CD4-positive, alpha-beta T cell treated with Interleukin-6 at 100 ng/mL for 8 hours (primary cell): ENCODE measurements at places on chromosomes 7 and 10.

DNA sequence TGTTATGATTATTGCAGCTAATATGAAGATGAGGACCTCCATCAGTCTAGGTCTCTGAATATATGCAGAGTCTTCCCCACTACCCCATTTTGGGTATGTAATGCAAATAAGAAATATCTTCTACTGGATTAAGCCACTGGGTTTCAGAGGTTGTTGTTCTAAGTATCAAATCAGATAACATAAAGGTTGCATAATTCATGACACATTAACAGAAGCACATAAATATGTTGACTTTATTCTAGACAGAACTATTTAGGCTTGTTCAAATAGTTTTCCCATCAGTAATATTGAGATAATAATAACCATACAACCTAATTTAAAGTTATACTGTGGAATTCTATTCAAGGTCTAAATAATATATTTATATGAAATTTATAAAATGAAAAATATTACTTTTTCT, 157.1 kb downstream of the ETV1 start:
- DNase-seq = no peak

DNA sequence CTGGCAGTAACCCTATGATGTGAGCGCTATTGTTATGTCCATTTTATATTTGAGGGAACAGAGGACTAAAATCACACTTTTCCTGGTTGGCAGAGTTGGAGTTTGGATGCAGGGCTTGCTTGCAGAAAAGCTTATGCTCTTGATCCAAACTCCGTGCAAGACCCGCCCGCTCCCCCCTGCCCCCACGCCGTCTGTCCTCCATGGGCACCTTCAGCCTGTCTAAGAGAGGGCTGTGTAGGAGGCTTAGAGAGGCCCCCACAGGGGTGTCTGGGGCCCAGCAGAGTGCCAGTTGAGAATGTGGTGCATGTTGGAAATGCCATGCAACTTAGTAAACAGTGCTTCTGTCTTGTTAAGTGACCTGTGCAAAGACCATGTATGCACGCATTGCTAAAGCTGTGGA, 170.5 kb upstream of the NPY start:
- DNase-seq = no peak

GRCh38 chr7:42070068-42070467, 166.9 kb downstream of the GLI3 start:
- DNase-seq = no peak

GRCh38 chr7:36084485-36085091, 68.5 kb upstream of the EEPD1 start:
- no peak for DNase-seq

DNA sequence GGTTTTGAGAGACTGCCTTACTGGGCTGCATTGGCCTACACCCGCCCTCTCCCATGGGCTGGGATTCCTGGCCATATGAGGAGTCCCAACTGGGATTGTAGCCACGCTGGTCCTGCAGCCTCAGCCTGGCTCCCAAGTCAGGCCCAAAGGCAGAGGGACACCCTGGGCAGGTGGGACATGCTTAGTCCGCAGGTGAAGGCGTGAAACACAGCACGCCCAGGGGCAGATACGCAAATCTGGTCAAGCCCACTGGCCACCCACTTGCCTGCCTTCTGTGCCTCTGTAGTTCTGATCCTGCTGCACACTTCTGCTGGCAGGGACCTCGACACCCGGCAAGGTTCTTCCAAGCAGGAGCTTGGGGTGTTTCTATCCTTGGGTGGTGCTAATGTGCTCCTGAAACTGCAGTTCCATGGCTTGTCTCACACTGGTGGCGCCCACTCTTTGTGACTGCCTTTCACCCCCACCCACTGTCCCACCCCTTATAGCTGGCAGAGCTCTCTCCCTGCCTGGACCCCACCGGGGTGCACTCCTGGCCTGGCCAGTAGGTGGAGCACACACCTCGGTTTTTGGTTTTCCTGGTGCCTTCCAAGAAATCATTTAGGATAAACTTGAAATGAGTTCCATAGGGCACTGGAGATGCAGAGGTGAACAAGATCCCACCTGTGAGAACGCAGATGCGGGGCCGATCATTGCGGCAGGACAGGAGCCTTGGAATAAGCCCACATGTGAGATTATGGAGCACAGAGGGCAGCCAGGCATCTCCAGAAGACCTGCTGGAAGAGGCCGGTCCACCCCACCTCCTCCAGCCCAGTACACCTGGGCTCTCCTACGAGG, 47.9 kb downstream of the MKI67 start:
- peak; percentile 27 for DNase-seq

GRCh38 chr10:105974803-105975456, 1189.6 kb downstream of the SORCS1 start:
- no peak for DNase-seq

DNA sequence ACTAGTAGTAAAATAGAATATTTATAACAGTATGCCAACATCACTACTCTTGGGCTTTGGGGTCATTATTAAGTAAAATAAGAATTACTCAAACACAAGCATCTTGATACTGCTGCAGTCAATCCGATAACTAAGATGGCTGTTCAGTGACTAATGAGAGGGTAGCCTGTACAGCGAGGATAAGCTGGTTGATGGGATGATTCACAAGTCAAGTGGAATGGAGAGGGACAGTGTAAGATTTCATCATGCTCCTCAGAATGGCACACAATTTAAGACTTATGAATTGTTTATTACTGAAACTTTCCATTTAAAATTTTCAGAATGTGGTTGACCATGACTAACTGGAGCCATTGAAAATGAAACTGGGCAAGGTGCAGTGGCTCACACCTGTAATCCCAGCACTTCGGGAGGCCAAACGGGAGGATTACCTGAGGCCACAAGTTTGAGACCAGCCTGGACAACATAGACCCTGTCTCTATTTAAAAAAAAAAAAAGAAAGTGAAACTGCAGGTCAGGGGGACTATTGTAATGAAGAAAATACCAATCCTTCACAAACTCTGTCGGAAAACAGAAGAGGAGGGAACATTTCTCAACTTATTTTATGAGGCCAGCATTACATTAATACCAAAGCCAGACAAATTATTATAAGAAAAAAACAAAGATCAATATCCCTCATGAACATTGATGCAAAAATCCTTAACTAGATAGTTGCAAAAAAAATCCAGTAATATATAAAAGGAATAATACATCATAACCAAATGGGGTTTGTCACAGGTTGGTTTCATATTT, 11.2 kb downstream of the AVL9 start:
- no peak for DNase-seq

DNA sequence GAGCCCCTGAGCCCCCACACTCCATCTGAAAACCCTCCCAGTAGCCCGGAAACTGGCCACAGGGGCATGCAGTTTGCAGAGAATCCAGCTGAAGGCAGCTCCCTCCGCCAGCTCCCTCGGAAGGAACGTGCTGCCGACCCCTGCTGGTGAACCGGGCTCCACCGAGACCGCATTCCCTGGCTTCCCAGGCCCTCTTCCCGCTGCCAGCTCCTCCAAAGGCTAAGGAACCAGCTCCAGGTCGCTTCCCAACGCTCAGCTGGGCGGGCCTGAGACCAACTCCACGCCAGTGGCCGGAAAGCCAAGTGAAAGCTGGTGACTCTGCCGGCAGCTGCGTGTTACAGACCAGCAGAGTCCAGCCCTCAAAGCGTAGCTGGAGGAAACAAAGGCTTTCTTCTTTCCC, 35.8 kb downstream of the GPER1 start:
- no peak for DNase-seq

DNA sequence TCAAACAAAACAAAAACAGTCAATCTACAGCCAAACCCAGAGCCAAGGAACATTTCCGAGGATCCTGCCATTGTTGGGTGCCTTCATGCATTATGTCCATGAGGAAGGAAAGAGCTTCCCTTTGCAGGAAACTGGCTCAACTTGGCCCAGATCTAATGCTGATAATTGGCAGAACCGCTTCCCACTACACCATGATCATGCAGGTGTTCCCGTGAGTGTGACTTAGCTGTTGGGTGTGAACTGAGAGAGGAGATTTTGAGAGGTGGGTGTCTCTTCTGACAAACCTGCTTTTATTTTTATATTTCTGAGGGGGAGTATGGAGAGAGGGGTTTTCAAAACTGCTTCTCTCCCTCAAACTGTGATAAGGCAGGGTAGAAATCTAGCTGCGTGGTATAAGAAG, 14.6 kb downstream of the SAP25 start:
- no peak for DNase-seq

DNA sequence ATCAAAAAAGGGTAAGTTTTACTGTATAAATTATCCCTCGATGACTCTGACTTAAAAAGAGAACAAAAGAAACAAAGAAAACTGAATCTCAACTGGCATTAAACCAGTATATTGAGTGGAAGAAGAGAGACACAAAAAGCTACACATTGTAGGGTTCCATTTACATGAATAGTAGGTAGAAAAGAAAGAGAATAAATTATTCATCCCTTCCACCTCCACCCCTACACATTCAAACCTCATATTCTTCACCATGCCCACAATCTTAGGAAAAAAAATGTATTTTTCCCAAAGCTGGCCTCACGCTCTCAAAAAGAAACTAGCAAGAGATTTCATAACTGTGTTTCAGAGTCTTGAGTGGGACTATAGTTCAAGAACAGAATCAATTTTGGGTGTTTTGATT, 346.8 kb upstream of the AOAH start:
- DNase-seq = no peak

DNA sequence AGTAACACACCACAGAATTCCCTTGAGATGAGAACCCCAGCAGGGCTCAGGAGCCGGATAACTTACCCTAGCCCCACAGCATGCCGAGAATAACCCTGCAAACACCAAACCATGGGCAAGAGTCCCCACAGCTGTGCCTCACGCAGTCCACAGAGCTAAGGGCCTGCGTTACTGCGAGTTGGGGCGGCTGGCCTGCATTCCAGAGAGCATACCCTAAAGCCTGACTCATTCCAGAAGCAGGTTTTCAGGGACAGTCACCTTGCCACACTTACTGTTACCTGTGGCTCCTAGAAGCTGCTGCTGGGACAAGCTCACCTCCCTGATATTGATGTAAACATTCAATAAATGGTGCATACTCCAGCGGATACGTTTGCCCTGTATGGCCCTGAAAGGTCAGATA, 18.6 kb downstream of the FGFR2 start:
- no peak for DNase-seq

DNA sequence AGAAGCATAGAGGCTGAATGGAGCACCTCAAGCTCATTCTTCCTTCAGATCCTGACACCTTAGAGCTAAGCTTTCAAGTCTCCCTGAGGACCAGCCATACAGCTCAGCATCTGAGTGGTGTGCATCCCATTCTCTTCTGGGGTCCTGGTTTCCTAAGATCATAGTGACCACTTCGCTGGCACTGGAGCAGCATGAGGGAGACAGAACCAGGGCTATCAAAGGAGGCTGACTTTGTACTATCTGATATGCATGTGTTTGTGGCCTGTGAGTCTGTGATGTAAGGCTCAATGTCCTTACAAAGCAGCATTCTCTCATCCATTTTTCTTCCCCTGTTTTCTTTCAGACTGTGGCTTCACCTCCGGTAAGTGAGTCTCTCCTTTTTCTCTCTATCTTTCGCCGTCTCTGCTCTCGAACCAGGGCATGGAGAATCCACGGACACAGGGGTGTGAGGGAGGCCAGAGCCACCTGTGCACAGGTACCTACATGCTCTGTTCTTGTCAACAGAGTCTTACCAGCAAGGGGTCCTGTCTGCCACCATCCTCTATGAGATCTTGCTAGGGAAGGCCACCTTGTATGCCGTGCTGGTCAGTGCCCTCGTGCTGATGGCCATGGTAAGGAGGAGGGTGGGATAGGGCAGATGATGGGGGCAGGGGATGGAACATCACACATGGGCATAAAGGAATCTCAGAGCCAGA, 31.0 kb downstream of the PRSS2 start:
- DNase-seq = no peak

DNA sequence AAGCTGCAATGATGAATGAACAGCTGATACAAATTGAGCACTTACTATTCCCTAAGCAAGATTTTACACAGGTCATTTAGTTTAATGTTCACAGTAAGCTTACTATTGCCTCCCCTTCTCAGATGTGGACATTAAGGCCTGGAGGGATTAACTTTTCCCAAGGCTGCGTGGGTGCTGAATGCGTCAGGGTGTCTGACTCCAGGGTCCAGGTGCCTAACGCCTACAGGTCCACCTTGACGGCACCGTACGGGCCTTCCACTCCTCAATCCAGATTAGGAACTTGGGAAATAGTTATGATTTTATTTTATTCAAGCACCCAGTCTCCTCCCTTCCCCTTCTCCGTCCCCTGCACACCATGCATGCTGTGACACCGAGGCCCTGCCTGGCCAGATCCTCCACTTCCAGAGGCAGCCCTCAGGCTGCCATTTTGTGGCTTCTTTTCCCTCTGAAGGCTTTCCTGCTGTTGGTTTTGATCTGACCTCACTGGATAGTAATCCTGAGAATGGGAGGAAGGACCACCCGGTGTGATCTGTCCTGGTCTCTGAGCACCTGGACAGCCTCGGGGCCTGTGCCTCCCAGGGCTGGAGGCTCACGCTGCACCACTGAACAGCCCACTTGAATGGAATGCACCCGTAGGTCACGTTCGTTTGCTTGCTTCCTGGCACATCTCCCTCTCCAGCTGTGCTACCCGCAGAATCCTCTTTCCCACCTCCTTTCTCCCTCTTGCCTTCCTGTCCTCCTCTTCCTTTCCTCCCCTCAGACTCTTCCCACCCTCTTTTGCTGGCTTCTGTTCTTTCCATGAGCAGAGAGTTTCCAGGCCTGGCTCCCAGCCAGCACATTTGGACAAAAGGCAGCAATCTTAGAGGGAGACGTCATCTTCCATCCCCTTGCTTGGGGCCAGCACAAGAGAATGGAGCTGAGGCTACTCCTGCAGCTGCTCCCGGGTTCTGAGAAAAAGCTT, 14.4 kb downstream of the DENND2A start:
- no peak for DNase-seq

- DNase-seq = no peak
Observed at GRCh38 chr7:87702326-87702725, 74.1 kb downstream of the RUNDC3B start.

- no peak for DNase-seq
Observed at GRCh38 chr10:49049660-49050059, 65.7 kb downstream of the VSTM4 start.

DNA sequence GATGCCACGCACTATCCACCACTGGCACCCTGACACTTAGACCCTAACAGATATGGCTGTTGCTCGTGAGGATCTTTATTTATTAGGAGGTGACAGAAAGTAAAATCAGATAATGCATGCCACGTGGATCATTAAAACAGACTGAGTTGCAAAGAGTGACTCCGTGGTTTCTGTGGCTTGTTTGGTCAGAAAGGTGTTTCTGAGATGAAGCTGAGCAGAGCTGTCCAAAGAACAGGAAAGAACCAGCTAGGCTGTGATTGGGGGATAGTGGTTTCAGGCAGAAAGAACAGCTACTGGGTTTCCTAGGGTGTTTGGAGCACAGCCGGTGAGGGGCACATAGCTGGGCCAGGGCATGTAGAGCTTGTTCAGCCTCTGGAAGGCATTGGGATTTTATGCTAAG, 34.4 kb downstream of the CSGALNACT2 start:
- DNase-seq = no peak

- no peak for DNase-seq
Observed at GRCh38 chr10:58967551-58968388, 208.7 kb upstream of the PHYHIPL start.

- DNase-seq = no peak
Observed at GRCh38 chr10:44806950-44807349, 104.2 kb upstream of the TMEM72 start.

DNA sequence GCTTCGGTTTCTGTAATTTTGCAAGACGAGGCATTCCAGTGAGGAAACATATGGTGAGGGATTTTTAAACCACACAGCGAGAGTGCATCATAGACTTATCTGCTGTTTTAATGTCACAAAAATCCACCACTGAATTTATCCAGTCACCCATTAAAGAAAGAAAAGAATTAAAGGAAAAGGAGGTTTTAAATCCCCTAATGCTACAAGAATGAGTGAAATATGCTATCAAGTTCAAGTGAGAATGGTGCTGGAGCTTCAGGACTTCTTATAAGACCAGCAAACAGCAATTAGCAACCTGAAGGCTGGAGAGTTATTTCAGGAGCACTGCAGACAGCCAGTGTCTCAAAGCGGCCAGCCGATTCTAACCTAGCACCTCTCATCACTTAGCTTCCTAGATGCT, 439.1 kb upstream of the MGMT start:
- no peak for DNase-seq
